Progenitor cell of endocrine pancreas (in vitro differentiated cells): ENCODE measurements at places on chromosomes 1 and 21.

- H3K4me1 ChIP-seq, result peaks cover 29% of the 10 kb centered on the region
- no peak for DNase-seq
- H3K27ac ChIP-seq, result no peak overlapping the region
- no peak overlapping the region for H3K4me3 ChIP-seq
- H3K36me3 ChIP-seq, result peaks cover 9% of the 10 kb centered on the region
Measured at GRCh38 chr1:205700865-205701401, 20.6 kb upstream of the SLC45A3 start.

- H3K27ac ChIP-seq, result no peak overlapping the region
- peaks cover 6% of the 10 kb centered on the region for H3K27me3 ChIP-seq
- no peak overlapping the region for H3K4me3 ChIP-seq
- H3K4me1 ChIP-seq, result peaks cover 2% of the 10 kb centered on the region
- no peaks in the 10 kb centered on the region for H3K36me3 ChIP-seq
Measured at GRCh38 chr1:67609577-67610341, 75.2 kb upstream of the GADD45A start.

DNA sequence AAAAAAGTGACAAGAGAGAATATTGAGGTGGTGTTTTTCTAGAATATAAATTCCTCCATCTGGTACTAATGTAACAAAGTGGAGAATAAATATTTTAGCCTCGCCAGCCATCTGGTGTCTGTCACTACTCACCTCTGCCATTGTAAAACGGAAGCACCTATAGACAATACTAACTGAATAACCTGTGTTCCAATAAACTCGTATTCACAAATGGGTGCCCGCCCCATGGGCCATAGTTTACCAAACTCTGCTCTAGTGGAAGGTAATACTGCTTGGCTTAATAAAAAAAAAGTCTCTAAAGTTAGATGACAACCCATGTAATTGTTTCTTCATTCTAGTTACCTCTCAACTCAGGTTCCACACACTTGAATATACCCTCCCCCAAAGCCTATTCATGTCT, 8.1 kb downstream of the MIS18A start:
- H3K27me3 ChIP-seq, result no peaks in the 10 kb centered on the region
- no peak overlapping the region for H3K4me3 ChIP-seq
- peaks cover 12% of the 10 kb centered on the region for H3K36me3 ChIP-seq
- H3K27ac ChIP-seq, result no peak overlapping the region

DNA sequence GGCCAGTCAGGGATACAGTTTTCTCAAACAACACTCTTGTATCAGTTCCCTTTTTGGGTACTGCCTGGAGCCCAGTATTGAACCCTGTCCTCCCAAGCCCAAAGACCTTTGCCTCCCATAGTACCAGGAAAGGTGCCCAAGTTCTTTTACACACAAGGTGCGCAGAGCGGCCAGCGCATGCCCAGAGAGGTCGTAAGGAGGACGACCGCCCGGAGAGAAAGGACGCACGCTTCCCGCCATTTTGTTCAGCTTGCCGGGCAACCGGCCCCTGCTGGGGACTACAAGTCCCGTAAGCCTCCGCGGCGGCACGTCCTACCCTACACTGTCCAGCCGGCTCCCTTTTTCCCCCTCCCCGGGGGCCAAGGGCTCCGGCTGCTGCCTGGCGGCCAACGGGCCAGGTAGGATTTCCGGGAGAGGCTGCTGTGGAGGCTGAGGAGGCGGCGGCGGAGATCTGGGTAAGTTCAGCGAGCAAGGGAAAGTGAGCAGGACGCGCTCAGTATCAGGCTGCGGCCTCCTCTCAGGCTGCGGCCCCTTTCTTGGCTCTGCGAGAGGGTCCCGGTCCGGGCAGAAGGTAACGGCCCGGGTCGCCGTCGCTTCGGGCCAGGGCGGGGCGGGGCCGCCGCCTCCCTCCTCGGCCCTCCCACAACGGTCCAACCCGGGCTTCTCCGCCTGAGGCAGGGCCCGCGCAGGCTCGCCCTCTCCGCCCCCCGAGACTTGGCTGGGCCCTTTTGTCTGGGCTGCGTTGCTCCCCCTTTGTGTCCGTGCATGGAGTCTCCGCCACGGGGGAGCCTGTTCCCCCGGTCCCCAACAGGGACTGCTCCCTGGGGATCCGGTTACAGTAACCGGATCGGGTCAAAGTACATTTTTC, at the start of gene PHACTR4:
Gene PHACTR4 (plus strand): TSS at position 370 of the 868 bp plus-strand sequence. CDS start 37,708 bp downstream, outside the sequence.
- H3K27ac ChIP-seq, result peak within 1 kb of the TSS; percentile 99
- H3K4me3 ChIP-seq, result peak within 1 kb of the TSS; percentile 97
- peak; percentile 89 for DNase-seq
- no peaks in the 10 kb centered on the region for H3K36me3 ChIP-seq
- H3K27me3 ChIP-seq, result no peaks in the 10 kb centered on the region
